ENCODE measurements at places on chromosomes 16 and 17. TPM values are rescaled to one million over a fixed set of nuclear protein-coding genes. Genes with fewer than 3 reads are reported as not detected.

- DNase-seq: no peak
Measured at GRCh38 chr17:17084317-17084835, 42.1 kb downstream of the MPRIP start.

- no peak for DNase-seq
Measured at GRCh38 chr17:9211133-9211765, 189.9 kb downstream of the NTN1 start.

DNA sequence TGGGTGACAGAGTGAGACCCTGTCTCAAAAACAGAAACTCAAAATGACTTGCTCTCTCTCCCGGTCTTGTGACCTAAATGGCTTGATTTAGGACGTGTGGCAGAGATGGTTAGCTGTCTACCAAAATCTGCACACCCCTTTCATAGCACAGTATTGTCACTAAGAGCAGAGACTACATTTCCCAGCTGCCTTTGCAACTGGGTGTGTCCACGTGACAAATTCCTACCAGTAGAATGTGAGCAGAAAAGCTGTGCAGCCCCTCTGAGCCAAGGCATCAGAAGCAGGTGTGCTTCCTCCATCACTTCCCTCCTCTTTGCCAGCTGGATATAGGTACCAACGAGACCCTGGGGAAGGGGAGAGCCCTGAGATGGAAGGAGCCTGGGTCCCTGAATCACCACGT, 25.5 kb downstream of the GPR142 start:
- DNase-seq: no peak

GRCh38 chr16:86647561-86647960, 69.2 kb downstream of the FOXL1 start:
- DNase-seq: no peak

DNA sequence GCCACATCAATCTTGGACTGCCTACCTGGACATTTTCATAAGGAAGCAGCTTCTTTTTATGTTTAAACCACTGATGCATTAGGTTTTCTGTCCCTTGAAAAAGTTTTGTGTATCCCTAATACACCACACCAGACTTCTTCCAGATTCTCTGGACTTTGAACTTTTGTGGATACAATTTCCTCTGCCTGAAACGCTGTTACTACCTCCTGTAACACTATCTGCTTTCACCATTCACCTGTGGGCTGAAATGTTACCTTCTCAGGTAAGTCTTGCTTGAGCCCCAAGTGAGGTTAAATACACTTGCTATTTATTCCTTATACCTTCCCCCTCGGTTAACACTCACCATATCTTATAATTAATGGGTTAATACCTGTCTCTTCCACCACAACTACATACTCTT, 2.7 kb downstream of the ZZEF1 start:
- no peak for DNase-seq

GRCh38 chr17:59884861-59885260, 7.9 kb downstream of the TUBD1 start:
- DNase-seq: no peak

The MT3 gene
- not detected for polyA plus RNA-seq

DNA sequence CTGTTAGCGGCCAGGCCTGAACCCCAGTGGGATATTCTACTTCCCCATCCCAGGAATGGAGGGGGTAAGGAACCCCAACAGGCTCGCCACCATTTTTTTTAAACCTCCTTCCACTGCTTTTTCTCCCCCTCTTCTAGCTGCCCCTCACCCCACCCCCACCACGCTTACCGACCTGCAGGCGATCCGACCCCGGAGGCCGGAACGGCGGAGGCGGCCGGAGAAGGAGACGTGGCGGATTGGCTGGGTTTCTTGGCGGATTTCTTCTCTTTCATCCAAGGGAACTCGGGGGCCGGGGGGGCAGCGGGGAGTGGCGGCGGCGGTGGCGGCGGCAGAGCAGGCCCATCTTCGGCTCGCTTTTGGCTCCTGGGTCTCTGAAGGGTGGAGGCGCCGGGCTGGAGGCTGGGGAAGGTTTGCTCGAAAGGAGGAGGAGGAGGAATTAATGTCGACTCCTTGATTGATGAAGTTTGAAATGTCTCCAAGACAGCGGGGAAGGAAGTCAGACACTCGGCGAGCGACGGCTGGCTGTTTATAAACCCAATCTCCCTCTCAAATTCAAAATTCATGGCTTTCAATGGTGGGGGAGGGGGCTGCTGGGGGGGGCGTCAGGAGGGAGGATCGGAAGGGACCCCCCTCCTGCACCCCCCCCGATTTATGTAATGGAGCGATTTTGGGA, 424 bp downstream of the HOXB2 start:
- no peak for DNase-seq

DNA sequence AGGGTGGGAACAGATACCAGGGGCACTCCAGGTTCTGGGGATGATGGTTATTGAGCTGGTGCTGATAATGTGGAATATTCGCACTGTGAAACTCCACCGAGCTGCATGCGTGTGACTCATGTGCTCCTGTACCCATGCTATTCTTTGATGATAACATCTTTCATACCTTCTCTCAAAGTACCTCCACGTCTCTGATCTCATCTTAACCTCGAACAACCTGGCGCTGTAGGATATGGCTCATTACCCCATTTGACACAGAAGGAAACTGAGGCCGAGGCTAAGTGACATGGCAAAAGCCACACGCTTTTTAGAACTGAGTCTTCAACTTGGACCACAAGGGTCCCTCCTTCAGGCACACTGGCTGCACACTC, 30.2 kb upstream of the MRPS23 start:
- no peak for DNase-seq

DNA sequence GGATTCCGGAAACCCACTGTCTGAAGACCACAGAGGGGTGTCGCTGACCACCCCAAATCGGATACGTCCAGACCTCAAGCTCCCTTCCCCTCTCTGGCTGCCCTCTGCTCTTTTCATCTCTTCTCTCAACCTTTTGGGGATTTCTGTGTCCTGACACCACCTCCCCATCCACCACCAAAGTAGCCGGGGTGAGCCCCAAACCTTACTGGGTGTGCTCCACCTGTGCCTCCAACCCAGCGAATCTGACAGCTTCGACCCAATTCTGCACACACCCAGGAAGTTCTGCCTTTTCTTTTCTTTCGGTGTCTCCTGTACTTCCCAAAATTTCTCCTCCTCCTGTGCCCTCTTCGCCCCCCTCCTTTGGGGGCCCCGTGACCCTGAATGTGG, 534 bp downstream of the KCTD11 start:
- DNase-seq: no peak

All from GM12878 (cell line).